ENCODE measurements at places on chromosomes 4 and X.

DNA sequence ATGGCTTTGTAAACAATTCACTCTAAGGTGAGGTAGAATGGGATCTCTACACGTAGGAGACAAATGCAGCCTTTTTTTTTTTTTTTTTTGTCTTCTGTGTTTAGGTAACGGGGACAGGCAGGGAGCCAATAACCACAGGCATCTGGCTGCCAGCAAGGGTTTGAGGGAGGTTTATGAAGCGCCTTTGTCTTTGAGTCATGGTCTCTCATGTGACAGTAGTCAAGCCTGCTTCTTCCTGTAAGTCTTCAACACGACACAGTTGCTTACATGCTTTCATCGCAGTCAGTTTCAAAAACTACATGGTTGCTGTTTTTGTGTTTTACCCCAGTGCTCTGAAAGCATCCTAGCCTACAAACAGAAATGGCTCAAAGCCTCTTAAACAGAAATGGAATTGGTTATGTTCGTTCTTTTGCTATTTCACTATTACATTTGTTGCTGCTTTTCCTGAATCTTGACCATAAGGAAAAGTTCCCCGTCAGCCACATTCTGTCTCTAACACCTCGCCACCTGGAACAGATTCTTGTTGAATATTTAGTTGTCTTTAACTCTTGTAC, 127.8 kb upstream of the METTL14 start:
- DNase-seq = no peak

DNA sequence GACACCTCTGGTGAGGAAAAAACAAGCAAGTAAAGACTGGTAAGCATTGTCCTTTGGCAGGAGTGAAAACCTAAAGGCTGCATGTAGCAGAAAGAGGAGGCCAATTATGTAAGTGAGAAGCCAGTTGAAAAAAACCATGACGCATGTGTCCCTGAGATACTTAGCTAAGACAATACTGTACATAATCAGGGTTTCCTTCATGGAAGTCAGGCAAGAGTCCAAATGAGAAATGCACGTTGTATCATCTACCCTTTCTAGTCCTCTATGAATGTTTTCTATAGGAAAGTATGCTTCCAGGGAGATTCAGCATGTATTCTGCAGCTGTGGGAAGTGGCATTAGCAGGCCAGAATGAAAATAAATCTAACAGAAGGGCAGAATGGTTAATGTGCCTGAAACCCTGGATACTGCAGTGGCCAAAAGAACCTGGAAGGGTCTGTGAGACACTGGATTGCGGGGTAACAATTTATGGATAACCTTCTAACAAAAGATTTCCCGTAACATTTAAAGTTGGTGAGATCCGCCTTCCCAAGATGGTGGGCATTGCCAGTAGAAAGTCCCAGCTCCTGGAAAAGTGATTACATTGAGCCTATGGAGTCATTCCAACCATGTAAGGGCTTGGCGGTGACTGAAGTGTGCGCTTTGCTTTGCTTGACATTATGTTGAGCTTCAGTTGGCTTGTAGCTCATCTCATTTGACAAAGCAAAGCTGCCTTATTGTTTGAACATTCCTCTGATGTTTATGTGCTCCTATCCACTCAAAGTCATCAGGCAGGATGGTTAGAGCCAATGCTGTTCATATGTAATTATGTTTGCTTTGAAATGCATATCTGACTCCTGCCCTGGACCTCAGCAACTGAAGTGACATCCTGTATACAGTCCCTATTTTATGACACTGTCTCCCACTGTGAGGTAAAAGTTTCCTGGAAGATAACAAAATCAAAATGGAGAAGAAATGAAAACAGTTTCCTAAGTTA, 200.4 kb downstream of the ARHGAP24 start:
- DNase-seq = no peak

- no peak for DNase-seq
Measured at GRCh38 chr4:3680656-3681055, 85.5 kb upstream of the ADRA2C start.

GRCh38 chrX:10098270-10098713, 58.5 kb upstream of the CLCN4 start:
- peak; percentile 60 for DNase-seq

DNA sequence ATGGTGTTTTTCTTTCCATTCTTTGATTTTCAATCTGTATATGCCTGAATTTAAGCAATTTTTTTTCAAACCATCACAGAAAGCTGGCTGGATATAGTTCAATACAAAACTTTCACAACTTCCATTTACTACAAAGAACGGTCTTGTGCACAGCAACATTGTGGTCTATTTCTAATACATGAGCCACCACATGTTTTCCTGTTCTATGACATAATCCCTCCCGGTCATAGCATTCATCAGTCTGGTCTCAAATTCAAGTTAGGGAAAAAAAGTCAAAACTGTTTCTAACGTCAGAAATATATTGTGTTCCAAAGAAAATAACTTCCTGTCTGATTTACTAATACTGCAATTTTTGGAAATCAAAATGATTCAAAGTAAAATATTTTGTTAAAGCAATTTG, 7.5 kb upstream of the CXCL6 start:
- DNase-seq = no peak

- no peak for DNase-seq
Measured at GRCh38 chr4:126191536-126191935, 876.8 kb downstream of the FAT4 start.

DNA sequence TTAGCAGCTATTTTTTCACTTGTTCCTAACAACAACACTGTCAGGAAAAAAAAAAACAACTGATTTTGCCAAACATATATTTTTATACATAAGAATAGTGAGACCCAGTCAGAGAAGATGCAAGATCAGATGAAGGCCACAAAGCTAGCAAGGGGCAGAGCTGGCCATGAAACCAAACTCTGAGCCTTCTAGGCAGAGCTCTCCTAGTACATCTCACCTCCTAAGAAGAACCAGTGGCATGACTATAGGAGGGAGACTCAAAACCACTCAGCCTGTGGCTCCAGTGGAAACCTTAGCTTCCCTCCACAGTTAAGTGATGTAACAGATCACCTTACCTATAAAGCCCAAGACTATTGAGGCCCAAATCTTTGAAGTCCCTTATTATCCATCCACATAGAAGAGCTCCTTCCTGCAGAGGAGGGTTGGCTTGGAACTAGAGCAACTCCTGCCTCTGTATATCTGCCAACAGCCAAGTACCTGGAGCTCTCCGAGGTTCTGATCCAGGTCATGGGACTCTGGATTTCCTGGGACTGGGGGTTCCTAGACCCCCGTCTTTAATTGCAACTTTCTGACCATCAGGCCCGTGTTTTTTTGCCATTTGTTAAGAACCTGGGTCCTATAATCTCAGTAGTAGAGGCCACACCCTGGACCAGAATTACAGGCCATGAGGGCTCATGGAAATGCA, 136.5 kb downstream of the SH3KBP1 start:
- DNase-seq = no peak

DNA sequence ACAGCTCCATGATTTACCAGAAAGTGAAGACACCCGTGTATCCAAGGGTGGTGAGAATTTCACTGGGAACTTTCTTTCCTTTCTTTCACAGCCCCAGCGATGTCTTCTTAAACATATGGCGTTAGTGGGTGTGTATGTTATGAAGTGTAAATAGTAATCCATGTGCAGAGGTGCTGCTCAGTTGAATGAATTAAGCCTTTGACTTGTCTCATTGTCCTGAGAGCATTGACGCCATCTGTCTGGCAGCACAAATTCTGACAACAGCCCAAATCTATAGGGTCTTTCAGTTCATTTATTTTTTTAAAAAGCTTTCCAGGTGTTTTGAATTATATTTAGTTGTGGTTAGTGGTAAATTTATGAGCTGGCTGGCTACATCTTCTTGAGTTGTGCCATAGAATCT, 69.4 kb downstream of the CLCN5 start:
- no peak for DNase-seq

DNA sequence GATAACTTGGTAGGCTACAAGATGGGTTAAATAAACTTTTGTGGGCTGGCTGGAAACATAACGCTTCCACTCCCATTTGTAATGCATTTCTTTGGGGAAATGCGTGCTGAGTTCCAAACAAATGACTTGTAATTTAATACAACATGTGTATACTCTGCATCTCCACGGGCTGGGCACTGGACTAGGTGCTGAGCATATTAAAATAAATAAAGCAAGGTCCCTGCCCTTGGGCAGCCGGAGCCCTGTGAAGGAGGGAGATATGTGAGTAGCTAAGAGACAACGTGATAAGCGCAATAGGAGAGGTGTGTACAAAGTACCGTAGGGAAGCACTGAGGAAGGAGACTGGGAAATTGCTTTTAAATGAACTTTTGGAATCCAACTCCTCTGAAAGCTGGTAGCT, 147.2 kb upstream of the RBPJ start:
- DNase-seq = no peak

GRCh38 chr4:53619431-53619830, 28.1 kb upstream of the LNX1 start:
- DNase-seq = no peak

- no peak for DNase-seq
Measured at GRCh38 chr4:328729-329128, 8.9 kb upstream of the ZNF141 start.

- DNase-seq = no peak
Measured at GRCh38 chr4:123430031-123430430, 33.4 kb downstream of the SPRY1 start.

DNA sequence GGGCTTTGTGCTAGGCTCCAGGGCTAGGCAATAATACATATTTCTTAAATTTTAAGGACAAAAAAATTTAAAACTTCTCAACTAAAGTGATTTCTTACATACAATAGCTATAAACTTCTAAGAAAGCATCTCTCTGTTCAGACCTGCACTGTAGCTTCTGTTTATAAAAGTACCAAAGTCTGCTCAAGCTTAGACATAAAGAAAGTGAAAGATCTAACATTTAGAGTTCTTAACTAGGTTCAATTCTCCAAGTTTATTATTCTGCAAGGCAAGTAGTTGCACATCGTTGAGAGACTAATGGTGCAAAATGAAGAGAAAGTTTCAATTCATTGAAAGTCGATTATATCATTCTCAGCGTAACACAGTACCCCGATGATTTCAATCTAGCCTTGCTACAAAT, 857.4 kb upstream of the HTR2C start:
- DNase-seq = no peak

- no peak for DNase-seq
Measured at GRCh38 chrX:13761606-13762414, 27.3 kb downstream of the OFD1 start.

GRCh38 chr4:71697031-71697430, 86.8 kb downstream of the GC start:
- DNase-seq = no peak

- no peak for DNase-seq
Measured at GRCh38 chr4:186726426-186727168, 2.9 kb upstream of the FAT1 start.

- no peak for DNase-seq
Measured at GRCh38 chr4:212438-213188, 88.3 kb downstream of the ZNF718 start.

DNA sequence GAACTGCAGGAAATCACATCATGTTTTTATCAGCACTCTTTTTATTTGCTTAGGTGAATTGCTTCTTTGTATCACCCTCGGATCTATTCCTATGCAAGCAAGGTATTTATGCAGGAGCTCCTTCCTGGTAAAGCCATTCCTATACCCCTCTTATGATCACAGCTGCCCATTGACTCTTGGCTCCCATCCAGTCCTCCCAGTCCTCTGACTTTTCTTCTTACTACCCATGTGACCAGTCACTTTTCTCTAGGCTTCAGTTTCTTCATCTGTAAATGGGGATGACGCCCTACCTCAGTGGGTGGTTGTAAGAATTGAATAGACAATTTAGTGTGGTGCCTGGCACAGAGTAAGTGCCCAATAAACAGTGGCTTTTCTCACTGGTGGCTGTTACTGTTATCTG, 144.9 kb downstream of the FHIP1A start:
- DNase-seq = no peak

- DNase-seq = peak; percentile 23
Measured at GRCh38 chr4:146243141-146243882, 29.0 kb downstream of the REELD1 start.

DNA sequence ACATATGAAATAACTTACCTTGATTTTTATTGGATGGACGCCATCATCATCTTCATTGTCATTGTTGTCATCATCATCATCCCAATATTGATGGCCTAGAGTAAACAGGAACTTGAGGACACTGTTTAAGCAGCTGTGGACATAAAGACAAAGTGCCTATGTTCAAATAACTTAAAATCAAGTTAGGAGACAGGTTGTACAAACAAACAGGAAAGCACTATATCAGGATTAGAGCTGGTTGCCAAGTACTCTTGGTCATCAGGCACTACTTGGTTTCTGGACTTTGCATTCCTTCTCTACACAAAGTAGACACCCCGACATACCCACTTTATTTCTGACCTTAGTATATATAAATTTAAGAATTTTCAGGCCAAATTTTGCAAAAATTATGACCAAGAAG, 608.6 kb downstream of the KLHL13 start:
- no peak for DNase-seq

- DNase-seq = no peak
Measured at GRCh38 chr4:17033768-17034181, 135.3 kb upstream of the LDB2 start.

DNA sequence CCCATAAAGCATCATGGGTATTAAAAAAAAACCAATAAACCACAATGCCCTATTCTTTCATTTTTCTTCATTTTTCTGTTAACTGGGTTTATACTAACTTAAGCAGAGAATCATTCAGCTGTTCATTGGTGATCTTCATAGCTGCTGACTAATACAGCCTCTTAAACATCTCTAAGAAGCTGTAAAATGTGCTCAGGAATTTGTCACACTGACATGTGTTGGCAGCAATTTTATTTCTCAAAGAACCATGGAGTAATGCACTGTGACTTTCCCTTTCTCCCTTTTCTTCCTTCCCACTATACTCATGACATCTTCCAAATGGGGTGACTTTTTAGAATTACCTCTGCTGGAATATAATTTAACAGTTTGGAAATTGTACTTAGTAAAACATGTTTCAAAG, 315.4 kb downstream of the ANTXR2 start:
- DNase-seq = no peak

DNA sequence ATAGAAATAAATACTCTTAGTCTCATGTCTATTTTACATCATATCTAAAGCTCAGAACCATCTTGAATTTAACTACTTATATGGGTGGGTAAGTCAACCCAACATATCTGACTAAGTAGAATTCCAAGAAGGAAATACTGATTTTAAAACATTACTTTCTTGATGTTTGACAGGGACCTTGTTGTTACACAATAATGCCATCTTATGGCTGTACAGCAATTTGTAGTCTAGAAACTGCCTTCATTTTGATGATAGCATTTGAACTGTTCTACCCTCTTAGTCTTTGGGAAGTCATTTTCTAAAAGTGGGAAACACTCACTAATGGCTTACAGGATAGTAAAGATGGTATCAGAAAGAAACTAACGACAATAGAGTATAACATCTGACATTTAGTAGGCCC, 929.5 kb downstream of the DMD start:
- no peak for DNase-seq

GRCh38 chr4:28248269-28248668, 1387.6 kb downstream of the STIM2 start:
- no peak for DNase-seq

DNA sequence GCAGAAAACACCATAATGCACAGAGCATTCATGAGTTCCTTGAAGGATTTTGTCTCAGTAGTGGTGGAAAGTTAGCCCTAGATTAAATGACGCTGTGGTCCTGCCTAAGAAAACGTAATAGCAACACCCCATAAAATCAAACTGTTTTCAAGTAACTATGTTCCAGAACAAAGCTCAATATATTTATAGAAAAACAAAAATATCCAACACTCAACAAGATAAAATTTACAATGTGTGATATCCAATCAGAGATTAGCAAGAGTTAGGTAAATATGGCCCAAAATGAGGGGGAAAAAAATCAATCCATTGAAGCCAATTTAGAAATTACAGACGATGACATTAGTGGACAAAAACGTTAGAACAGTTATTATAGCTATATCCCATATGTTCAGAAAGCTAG, 9.9 kb upstream of the GAB1 start:
- DNase-seq = no peak

All from CD4-positive, alpha-beta T cell treated with Interleukin-15 for 1 hour (primary cell).